ENCODE measurements at places on chromosomes 2 and 18.

GRCh38 chr2:44715671-44716081 lies 225.8 kb upstream of the SIX3 start:
- DNase-seq = peak; percentile 9

- peak; percentile 78 for DNase-seq
Measured at GRCh38 chr18:56869189-56869777, 218.1 kb downstream of the WDR7 start.

DNA sequence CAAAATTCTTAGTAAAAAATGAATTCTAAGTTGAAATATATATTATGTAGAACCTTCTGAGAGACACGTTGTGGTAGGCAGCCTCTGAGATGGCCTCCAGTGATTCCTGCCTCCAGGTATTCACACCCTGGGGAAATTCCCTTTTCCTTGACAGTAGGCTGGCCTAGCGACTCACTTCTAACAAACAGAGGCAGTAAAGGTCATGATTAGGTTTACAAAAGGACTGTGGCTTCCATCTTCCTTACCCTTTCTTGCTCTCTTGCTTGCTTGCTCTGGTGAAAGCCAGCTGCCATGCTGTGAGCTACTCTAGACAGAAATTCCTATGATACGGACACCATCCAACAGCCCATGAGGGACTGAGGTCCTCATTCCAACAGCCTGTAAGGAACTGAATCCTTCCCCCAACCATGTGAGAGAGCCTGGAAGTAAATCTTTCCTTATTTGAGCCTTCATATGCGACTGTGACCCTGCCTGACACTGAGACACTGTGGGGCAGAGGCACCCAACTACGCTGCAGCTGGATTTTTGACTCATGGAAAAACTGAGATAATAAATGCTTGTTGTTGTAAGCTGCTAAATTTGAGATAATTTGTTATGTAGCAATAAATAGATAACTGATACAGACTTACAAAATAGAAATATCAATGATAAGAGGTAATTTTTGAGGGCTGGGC lies 32.7 kb upstream of the SERTAD2 start:
- no peak for DNase-seq

- DNase-seq = no peak
Measured at GRCh38 chr18:23585897-23586248, 433 bp downstream of the NPC1 start.

DNA sequence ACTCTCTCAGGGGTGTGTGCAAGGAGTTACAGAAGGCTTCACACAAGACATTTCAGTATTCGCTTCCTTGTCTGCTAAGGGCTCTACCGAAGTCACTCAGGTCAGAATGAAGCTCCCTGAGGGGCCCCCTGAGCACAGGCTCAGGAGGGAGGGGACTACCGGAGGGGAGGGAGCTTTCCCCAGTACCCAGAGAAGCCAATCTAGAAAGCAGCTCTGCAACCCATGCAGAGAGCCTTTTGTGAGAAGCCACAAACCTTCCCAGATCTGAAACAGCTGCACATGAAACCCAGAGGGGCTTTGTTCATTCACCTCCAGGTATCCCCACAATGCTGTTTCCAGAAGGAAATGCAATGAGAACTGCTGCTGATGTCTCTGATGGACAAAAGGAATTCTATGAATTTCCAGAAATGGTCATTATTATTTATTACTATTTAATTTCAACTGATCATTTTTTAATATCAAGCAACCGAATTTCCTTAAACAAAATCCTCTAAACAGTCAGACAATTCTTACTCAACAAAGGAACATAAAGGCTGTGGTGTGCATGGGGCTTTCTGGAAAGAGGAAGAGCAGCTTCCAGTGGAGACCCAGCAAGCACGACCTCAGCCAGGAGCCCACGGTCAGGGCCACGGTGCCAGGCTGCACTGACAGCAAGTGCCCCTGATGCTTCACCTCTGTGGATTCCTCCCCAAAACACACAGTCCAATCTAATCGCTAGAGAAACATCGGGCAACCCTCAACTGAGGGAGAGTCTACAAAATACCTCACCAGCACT lies 42.0 kb downstream of the NDUFA10 start:
- no peak for DNase-seq

GRCh38 chr2:191678437-191679100 lies 633 bp downstream of the NABP1 start:
- DNase-seq = no peak

DNA sequence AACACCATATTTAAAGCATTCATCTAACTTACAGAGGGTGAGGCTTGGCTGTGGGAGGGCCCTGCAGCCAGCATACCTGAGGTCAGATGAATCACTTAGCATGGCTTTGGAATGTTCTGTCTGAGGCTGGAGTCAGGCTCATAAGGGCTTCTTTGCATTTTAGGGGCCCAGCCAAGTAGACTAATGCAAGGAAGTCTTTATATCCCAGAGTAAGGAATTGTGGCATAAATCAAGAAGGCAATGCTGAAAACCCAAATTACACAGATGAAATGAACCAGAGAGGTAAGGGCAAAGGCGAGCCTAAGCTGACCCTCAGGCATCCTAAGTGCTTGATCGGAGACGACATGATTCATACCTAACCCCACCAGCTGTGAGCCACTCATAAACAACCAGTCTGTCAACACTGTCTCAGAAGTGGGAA lies 383.6 kb downstream of the DCC start:
- no peak for DNase-seq

- no peak for DNase-seq
Measured at GRCh38 chr18:10404168-10404567, 50.3 kb upstream of the APCDD1 start.
